Stimulated activated CD8-positive, alpha-beta memory T cell treated with anti-CD3 and anti-CD28 coated beads, Interleukin-4, amount 100 ng/mL, for 1 hour (primary cell): ENCODE measurements at places on chromosomes 2 and 18.

DNA sequence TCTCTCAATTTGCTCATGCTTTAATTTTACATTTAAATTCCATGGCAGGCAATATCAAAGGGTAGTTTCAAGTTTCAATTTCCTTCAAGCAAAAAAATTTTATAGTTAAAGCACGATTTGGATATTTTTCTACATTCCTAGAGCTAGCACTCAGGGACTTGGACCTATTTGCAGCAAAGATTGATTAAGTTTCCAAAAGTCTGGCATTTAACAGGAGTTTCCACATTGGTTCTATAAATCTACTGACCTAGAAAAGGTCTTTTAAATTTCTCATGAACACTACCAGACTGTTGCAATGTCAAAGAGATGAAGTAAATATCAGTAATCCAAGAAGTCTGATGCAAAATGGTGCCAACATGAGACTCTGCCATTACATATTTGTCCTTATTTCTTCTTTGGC, 253.7 kb upstream of the LINC00305 start:
- no peak for DNase-seq

- DNase-seq = no peak
Measured at GRCh38 chr2:71499691-71500090, 46.3 kb downstream of the DYSF start.

GRCh38 chr18:26335571-26336487, 109.6 kb downstream of the TAF4B start:
- no peak for DNase-seq

DNA sequence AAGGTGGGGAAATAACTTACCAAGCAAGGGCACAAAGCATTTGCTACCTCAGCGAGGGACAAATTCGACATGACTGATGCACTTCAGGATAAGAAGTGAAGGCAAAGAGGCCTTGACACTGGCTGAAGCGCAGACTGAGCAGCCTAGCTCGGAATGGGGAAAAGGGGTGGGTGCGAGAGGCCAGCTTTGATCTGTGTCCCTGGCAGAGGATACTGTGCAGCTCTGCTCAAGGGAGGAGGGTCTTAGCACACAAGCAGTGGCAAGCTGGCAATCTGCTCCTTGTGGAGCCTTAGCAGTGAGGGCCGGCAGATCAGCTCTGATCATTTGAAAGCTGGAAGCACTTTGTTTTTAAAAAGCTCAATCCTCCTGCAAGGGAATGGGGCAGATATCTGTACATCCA, 222.3 kb downstream of the ZBTB7C start:
- DNase-seq = no peak

- DNase-seq = no peak
Measured at GRCh38 chr2:205946226-205946625, 139.7 kb downstream of the INO80D start.

DNA sequence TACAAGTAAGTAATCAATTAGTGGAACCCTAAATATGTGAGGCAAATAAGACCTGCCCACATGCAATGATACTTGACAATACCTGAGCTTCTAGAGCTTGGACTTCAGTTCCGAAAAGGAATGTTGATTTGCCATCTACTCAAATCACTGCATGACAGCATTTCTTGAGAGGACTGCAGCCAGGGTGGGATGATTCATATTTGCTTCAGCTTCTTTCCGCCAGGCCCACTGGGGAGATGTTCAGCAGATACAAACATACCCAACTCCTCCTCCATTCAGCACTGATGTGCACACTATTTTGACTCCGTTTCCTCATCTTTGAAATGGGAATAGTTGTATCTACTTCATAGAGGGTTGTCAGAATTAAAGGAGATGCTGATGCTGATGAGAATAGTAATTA, 28.8 kb upstream of the TMEM177 start:
- DNase-seq = no peak

- no peak for DNase-seq
Measured at GRCh38 chr2:69827796-69828540, 1.5 kb upstream of the GMCL1 start.

- no peak for DNase-seq
Measured at GRCh38 chr2:68052717-68053422, 9.9 kb downstream of the C1D start.

- no peak for DNase-seq
Measured at GRCh38 chr18:73279498-73279897, 411.7 kb upstream of the NETO1 start.

DNA sequence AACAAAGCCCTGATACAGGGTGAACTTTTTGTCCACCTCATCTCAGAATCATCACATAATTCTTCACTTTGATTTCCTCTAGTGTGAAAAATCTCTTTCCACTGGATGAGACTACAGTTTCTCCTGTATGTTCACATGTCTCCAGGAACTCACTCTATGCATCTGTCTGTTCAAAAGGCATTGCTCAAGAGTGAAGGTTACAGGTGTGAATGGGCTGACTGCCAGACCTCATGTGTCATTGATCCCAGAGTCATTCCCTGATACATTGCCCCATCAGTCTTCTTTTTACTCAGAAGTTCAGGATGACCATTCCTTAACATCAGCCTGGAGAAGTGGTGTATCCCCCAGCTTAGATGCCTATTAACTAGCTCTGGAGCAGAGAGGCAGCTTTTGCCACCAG, 4.4 kb upstream of the DSC3 start:
- no peak for DNase-seq

GRCh38 chr18:26943906-26944305, 78.4 kb upstream of the AQP4 start:
- no peak for DNase-seq

- DNase-seq = no peak
Measured at GRCh38 chr18:50819027-50819727, 639 bp downstream of the MRO start.

- no peak for DNase-seq
Measured at GRCh38 chr2:189015359-189015758, 41.2 kb downstream of the COL3A1 start.

DNA sequence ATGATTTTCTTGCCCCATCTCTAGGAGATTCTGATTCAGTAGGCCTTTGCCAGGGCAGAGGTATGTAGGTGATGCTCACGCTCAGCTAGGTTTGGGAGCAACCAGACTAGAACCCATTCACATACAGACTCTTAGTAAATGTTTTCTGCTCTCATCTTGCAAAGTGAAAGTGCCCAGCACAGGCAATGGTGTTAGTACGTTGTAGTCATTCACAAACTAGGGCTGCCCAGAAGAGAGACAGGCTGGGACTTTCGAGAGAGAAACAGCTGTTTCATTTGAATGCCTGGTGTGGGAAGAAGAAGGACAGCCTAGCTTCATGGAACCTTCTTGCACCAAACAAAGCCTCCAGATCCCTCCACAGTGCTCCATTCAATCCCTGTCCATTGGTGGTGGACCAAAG, 19.4 kb downstream of the DDX18 start:
- DNase-seq = no peak

- no peak for DNase-seq
Measured at GRCh38 chr2:50719837-50720696, 311.9 kb downstream of the NRXN1 start.

DNA sequence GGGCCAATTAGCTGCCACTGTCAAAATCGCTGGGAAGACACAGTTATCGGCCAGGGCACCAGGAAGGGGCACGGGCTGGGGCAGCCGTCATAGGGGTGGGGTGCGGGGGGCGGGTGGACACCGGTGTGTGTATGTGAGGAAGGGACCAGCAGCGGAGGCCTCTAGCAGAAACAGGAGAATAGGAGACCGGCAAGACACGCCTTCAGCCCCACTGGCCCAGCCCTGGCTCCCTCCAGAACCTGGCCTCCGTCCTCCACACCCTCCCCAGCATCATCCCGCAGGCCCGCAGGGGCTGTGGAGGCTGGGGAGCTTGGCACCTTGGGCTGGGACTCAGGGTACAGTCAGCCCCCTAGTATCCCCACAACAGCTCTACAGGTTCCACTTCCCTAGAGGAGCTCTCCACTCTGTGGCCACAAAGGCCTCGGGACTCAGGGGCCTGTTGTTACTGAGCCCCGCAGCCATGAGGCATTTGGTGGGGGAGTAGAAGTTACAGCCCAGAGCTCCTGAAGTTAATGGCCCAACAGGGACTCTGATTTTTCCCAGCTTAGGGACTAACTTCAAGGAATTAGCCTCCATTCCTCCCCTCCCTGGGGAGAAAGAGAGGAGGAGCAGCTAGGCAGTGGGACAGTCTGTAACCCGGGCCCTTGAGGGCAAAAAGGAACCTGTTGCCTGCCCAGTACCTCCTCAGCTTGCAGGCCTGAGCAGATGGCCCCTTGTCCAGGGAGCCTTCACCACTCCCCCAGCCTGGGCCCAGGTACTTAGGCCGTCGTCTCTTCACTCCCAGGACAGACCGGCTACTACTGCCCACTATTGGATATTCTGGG, 19.9 kb downstream of the SH2D6 start:
- no peak for DNase-seq
